Activated CD4-positive, alpha-beta memory T cell treated with anti-CD3 and anti-CD28 coated beads, Interleukin-2, amount 10 ng/mL, durations not matched to agents 7 days and 5 days (primary cell): ENCODE measurements at places on chromosomes 2 and 18. TPM values are rescaled to one million over a fixed set of nuclear protein-coding genes. Genes with fewer than 3 reads are reported as not detected.

Gene ECEL1
- not detected for total RNA-seq

Gene CRYBA2
- not detected for total RNA-seq

Gene SMYD1
- not detected for total RNA-seq

Gene DAW1
- not detected for total RNA-seq

DNA sequence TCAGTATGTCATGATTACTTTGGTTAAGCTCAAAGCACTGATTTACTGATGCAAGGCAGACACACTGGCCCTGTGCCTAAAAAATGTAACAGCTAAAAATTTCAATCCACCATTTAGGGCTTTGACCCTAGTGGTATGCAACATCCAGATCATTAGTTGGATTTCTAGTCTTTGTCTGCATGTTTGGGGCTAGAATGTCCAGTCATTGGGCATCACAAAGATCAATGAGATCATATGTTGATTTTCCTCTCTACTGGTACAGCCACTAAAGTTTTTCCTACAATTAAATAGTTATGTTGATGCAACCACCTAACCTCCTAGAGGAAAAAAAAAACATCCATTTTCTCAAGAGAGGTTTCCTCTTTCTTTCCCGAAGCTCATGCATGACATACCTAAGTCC lies 53.4 kb upstream of the REV1 start:
- DNase-seq, result no peak
- no peak overlapping the region for H3K27ac ChIP-seq
- no peaks in the 10 kb centered on the region for H3K4me1 ChIP-seq
- H3K36me3 ChIP-seq, result no peaks in the 10 kb centered on the region

DNA sequence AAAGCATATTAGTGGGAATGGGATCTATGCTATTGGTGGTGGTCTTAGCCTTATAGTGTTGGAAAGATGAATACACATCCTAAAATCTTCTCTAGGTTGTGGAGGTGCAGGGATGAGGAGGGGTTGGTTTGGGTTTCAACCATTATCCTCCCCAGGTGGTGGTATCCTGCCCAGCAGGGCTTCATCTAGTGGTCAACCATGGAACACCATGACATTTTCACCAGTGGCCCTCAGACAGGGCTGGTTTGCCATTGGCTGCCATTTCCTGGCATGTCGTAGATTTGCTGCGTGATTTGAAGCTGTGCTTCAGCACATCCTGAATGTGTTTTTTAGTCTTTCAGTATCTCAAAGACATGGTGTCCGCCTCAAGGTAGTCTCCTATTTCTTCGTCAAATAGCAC lies 391.2 kb upstream of the HNRNPA3 start:
- no peaks in the 10 kb centered on the region for H3K36me3 ChIP-seq
- peaks cover 9% of the 10 kb centered on the region for H3K4me1 ChIP-seq
- no peak overlapping the region for H3K27ac ChIP-seq
- no peak for DNase-seq
- peaks cover 14% of the 10 kb centered on the region for H3K27me3 ChIP-seq
- no peak overlapping the region for H3K4me3 ChIP-seq

DNA sequence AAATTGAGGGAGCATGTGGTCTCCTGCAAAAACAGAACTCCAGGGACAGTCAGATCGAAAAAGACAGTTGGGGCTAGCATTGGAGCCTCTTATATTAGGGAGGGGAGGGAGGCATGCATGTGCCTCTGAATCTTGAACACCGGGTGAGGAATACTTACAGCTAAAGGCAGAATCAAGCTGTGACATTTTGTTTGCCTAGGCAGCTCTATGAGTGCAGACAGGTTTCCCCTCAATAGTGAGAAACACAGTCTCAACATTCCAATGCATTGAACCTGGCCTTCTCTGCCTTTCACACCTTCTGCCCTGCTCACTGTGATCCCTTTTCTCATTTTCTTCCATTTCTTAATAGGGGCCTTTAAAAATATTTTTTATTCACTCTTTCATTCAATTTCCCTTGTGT lies 140.4 kb downstream of the THSD7B start:
- H3K4me1 ChIP-seq, result no peaks in the 10 kb centered on the region
- H3K27me3 ChIP-seq, result no peaks in the 10 kb centered on the region
- H3K36me3 ChIP-seq, result no peaks in the 10 kb centered on the region
- no peak overlapping the region for H3K4me3 ChIP-seq
- no peak overlapping the region for H3K27ac ChIP-seq
- no peak for DNase-seq

DNA sequence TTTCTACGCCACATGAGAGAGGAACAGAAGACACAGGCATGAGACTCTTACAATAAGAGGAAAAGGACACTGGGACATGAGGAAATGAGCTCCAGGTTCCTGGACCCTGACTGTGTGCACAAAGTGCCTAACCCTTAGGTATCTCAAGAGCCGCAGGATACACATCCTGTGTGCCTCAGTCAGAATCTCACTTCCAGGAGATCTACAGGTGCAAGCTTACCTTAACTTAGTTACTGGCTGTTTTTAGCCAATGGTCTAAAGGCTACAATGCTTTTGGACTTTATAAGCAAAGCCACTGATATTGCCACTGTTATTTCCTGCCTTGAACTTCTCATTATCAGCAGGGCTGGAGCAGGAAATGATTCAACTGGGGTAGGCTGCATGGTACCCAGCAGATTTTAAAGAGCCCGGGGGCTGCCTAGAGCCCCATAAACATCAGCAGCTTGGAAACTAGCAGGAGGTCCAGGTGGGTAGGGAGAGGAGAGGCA lies 254.4 kb downstream of the ZNF521 start:
- H3K4me1 ChIP-seq, result no peaks in the 10 kb centered on the region
- H3K27me3 ChIP-seq, result no peaks in the 10 kb centered on the region
- H3K4me3 ChIP-seq, result no peak overlapping the region
- H3K27ac ChIP-seq, result no peak overlapping the region
- H3K36me3 ChIP-seq, result no peaks in the 10 kb centered on the region

DNA sequence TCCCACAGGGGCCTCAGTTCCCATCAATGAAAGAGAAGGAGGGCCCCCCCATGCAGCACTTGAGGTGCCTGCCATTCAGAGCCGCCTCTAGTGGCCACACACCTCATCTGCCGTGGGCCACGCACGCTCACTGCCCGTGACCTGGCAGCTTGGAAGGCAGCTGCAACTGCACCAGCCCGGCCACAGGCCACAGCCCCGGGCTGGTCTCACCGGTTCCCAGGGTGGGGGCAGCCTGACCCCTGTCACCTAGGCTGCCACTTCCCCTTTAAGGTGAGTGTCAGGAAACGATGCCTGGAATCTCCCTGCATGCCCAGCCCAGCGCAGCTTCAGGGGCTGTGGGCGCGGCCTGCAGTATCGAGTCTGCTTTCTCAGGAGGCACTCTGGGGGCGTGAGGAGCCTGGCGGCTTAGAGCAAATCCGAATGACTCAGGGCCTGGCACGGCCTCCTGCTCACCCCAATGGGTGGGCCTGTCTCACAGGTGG lies 2.6 kb downstream of the MAB21L4 start:
- H3K4me3 ChIP-seq, result no peak overlapping the region
- no peaks in the 10 kb centered on the region for H3K27me3 ChIP-seq

- no peak overlapping the region for H3K4me3 ChIP-seq
- H3K27ac ChIP-seq, result no peak overlapping the region
- H3K36me3 ChIP-seq, result peaks cover 18% of the 10 kb centered on the region
- H3K27me3 ChIP-seq, result no peaks in the 10 kb centered on the region
- peaks cover 6% of the 10 kb centered on the region for H3K4me1 ChIP-seq
- no peak for DNase-seq
Measured at GRCh38 chr18:10559553-10560451, 34.0 kb downstream of the NAPG start.

DNA sequence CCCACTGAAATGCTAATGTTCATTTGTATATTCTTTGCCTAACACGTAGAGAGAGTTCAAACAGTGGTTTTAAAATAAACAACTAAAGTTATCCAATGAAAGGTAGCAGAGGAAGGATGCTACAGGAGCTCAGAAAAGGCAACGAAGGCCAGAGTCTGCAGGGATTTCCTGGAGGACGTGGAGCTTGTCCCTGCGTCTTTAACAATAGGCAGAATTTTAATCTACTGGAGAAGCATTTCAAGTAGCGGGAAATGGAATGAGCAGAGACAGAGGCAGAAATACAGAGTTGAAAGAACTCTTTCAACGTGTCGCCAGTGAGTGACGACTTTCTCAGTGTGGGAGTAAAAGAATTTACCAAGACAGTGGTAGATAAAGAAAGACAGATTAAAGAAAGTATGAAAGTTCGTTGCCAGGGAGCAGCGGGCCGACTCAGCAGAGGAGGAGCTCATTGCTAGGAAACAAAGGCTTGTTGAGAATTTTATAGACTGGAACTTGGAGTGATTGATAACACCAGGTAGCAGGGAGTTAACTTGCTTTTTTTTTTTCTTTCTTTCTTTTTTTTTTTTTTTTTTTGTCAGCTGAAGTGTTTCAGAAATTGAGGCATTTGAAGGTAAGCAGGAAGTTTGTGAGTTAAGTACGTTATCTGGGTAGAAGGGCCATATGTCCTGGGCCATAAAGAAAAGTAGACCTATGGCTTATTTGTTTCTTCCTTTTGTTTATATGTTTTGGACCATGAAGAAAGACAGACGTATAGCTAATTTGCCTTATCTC lies 625 bp upstream of the NBAS start:
- H3K4me1 ChIP-seq, result peaks cover 36% of the 10 kb centered on the region
- peak overlapping the region; percentile 100 for H3K4me3 ChIP-seq
- peaks cover 6% of the 10 kb centered on the region for H3K36me3 ChIP-seq
- peak; percentile 24 for DNase-seq
- peaks cover 7% of the 10 kb centered on the region for H3K27me3 ChIP-seq
- peak overlapping the region; percentile 90 for H3K27ac ChIP-seq

DNA sequence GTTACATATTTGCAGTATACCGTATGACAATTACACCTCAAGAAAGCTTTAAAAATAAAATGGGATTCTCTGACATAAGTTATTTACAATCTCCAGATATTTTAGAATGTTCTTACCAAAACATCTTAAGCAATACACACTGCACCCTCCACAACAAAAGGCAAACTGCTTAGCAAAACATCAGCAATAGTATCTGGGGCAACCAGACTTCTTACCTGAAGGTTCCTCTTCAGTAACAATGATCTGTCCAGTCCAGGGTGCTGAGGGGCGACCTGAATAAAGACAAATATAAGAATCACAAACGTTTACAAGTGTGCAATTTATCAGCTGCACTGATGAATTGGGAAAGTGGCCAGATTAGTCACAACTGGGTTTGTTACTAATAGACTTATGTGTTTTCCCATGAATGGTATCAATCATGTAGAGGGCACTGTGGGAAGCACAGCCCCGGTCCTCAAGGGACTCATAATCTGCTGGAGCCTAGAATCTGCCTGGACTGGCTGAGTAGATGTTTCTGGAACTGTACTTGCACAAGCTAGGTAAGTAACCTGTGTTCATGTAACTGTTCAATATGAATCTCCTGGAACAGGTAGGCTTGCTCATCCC lies 70.7 kb downstream of the MYOM1 start:
- peaks cover 11% of the 10 kb centered on the region for H3K27me3 ChIP-seq
- DNase-seq, result no peak
- no peak overlapping the region for H3K4me3 ChIP-seq
- H3K27ac ChIP-seq, result no peak overlapping the region
- no peaks in the 10 kb centered on the region for H3K4me1 ChIP-seq

DNA sequence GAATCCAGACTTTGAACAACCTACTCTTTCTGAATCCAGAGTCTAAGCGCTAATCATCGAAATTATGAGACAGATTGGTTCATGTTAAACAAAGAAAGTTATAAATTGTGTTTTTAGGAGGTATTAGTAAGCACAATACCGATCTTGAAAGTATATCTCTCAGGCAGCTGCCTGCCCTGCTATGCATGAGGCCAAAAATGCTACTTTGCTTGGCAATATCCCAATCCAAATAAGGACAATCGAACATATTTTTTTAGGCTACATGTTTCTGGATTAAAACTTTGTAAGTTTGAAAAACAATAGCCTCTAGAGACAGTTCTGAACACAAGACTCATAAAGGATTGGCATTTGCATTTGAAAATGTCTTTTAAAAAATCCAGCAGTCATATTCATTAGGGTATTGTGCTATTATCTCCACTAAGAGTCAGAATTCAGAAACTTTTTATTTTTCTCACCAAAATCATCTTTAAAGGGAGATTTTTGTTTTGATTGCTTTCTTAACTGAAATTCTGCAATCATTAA lies 167.1 kb downstream of the PDE1A start:
- no peak overlapping the region for H3K27ac ChIP-seq
- H3K27me3 ChIP-seq, result no peaks in the 10 kb centered on the region
- H3K4me3 ChIP-seq, result no peak overlapping the region
- no peaks in the 10 kb centered on the region for H3K36me3 ChIP-seq
- DNase-seq, result no peak

DNA sequence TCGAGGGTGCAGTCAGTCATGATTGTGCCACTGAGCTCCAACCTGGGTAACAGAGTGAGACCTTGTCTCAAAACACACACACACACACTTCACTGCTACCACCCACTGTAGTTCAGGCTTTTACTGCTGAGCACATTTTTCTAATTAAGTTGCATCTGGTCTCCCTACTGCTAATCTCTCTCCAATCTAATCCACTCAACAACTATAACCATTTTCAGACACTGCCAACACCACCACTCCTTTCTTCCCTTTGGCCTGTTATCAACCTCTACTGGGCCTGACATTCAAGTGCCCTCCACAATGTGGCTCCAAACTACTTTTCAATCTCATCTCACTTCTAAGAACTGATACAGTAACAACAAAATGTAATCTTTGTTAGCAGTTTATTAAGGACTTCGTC lies 44.8 kb downstream of the RMP24 start:
- H3K27me3 ChIP-seq, result no peaks in the 10 kb centered on the region
- no peak overlapping the region for H3K27ac ChIP-seq
- no peaks in the 10 kb centered on the region for H3K4me1 ChIP-seq
- no peak overlapping the region for H3K4me3 ChIP-seq
- H3K36me3 ChIP-seq, result no peaks in the 10 kb centered on the region
- no peak for DNase-seq

- no peak overlapping the region for H3K4me3 ChIP-seq
- H3K27me3 ChIP-seq, result peaks cover 45% of the 10 kb centered on the region
Measured at GRCh38 chr18:80204142-80204541, 43.2 kb downstream of the PARD6G start.

DNA sequence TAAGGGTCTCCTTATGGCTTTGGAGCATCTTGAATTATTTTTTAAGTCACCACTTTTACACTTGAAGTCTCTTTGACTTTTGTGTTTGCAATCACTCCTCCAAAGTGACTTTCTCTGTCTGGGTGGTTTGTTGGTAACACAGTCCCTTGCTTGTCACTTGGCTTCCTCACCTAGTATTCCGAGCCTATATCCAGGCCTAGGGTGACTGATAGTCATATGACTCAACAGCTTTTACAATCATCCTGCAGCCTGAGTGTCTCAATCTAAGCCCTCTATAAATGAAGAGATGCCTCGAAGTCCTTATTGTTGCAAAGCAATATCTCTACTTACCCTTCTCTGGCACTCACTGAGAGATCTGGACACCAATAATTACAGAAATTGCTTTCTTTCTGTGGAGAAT lies 53.9 kb upstream of the SETBP1 start:
- H3K4me3 ChIP-seq, result no peak overlapping the region
- no peaks in the 10 kb centered on the region for H3K4me1 ChIP-seq
- H3K36me3 ChIP-seq, result no peaks in the 10 kb centered on the region
- H3K27me3 ChIP-seq, result peaks cover 2% of the 10 kb centered on the region
- no peak overlapping the region for H3K27ac ChIP-seq
- no peak for DNase-seq
